MCF 10A (cell line): ENCODE measurements at places on chromosomes 1 and 21.
A peak's percentile ranks its signal among the peaks of the same experiment; 100 is the strongest.

DNA sequence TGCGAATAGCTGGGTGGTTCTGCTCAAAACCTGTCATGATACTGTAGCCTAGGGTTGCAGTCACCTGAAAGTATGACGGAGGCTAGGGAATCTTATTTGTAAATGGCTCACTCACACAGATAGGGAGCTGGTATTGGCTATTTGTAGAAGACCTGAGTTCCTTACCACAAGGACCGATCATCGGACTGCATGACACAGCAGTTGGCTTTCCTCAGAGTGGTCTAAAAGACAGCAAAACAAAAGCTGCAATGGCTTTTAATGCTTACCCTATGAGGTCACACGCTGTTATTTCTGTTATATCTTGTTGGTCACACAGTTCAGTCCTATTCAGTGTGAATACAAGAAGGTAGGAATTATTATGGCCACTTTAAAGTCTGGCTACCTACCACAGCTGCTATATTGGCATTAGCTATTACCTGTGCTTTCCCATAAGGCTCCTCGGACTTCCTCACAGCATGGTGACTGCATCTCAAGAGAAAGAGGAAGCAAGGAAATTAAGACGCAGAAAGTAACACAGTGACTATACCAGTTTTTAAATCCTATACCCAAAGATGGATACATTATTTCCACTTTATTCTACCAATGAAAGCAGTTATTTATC is 68.4 kb upstream of the LRRC7 start:
- no peak for DNase-seq

DNA sequence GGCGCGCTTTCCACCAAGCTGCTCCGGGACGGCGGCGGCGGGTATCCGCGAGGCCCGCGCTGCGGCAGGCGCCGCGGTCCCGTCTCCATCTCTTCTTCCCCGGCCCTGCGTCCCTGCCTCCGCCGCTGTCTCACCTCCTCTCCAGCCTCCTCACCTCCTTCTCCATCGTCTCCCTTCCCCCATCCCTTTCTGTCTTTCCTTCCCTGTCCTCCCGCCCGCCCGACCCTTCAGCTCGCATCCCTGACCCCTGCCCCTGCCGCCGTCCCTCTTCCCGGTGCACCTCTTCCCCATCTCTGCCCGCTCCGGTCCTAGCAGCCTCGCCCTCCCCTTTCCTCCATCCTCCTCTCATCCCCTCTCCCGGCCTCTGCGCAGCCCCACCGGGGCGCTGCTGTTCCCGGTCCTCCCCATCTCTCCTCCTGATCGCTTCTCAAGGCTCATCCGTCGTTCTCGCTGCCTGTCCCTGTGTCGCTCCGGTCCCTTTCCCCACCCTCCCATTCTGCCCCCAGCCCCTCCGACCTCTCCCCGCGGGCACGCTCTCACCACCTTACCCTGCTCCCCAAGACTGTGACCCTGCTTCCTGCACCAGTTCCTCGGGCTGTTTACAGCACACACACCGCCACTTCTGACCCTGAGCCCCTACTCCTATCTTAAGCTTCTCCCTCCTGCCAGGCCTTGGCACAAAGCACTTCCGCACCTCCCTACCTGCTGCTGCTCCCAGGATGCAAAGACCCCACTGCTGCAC is 760 bp upstream of the NPHP4 start:
- DNase-seq: no peak

DNA sequence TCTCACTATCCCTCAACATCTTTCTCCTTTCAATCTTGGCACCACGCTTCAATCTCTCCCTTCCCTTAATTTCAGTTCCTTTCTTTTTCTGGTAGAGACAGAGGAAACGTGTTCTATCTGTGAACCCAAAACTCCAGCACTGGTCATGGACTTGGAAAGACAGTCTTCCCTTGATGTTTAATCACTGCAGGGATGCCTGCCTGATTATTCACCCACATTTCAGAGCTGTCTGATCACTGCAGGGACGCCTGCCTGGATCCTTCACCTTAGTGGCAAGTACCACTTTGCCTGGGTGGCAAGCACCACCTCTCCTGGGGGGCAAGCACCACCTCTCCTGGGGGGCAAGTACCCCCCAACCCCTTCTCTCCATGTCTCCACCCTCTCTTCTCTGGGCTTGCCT is 27.8 kb downstream of the SELL start:
- DNase-seq: no peak

DNA sequence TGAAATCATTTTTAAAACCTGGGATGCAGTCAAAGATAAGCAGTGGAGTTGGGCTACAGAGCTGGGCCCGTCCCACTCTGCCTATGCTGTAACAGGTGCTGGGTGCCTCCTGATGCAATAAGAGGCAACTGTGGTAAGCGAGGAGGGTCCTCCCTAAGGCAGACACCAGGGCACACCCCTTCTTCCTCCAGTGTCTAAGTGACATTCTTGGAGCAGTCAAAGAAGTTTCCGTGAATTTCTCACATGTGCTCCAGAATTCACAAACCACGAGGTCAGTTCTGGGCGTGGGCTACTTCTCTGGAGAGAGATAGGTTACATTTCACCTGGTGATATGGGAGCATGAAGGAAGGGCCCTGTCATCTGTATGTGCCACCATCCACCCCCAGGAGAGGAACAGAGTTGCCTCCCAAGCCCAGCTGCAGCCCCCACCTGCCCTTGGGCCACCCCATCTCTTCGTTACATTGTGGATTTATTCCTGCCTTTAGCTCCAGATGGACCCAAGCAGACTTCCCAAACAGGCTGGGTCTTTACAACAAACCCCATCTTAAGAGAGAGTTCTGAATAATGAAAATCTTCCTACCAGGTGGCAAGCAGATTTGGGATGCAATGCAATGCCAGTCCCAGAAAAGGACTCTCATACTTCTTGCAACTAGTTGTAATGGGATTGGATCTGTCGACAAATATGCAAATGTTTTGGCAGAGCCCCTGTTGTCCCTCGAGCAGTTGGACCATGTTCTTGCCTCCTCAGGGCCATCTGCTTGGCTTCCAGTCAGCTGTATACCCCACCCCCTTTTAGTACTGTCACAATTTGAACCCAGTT is 82.5 kb upstream of the CNTN2 start:
- DNase-seq: no peak

DNA sequence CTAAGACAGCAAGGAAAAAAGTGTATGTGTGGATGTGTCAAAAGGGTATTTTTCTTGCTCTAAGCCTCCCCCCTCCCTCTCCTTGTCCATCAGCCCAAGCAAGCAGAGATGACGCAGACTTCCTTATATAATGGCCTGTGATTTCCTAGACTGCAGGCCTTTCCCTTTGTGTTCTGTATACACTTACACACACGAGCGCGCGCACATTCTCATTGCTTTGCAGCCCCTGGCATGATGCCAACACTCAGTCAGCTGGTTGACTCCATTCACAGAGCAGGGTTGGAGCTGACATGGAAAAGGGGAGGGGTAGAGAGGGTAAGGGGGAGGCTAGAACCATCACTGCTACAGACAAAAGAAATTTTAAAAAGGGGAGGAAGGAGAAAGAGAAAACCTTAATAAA is 41.8 kb downstream of the GATAD2B start:
- DNase-seq: peak; percentile 85

- DNase-seq: peak; percentile 75
Measured at GRCh38 chr1:180042988-180043622, 88.5 kb downstream of the CEP350 start.

DNA sequence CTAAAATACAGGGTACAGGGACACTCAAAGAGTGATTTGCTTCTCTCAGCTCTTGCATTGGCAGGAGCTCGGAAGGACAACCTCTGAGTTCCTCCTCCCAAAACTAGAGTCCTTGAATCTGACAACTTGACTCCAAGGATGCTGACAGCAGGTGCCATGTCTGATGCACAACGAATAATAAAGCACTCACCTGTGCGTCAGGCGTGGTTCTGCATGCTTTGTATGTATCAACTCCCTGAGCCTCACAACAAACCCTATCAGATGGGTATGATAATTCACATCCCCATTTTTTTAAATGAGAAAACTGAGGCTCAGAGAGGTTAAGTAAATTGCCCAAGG is 1.4 kb downstream of the LAPTM5 start:
- no peak for DNase-seq

GRCh38 chr1:27476237-27476636 is 13.7 kb downstream of the WASF2 start:
- DNase-seq: no peak

DNA sequence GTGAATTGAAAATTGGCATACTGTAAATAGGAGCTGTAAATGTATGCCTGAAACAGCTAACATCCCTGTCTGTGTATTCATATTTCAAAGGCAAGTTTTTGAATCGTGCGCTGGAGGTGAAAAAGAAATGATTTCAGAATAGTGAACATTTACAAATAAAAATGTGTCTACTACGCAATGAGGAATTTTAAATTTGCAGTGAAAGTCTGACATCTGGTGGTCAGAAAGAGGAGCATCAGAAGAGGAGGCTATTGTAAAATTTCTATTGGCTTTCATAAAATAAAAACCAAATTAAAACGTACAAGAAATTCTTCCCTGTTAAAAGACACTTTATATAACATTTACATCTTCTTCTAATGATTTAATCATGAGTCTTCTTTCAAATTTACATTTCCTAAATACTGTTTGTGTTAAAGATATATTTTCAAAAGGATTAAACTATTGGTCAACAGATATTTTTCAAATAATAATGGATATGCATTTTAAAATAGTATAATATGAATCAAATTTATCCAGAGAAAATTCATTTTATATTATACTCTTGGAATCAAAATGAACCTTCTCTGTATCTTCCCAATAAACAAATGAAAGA is 113.7 kb upstream of the RRP15 start:
- peak; percentile 68 for DNase-seq

GRCh38 chr1:240612811-240613210 is 856 bp upstream of the GREM2 start:
- DNase-seq: no peak

DNA sequence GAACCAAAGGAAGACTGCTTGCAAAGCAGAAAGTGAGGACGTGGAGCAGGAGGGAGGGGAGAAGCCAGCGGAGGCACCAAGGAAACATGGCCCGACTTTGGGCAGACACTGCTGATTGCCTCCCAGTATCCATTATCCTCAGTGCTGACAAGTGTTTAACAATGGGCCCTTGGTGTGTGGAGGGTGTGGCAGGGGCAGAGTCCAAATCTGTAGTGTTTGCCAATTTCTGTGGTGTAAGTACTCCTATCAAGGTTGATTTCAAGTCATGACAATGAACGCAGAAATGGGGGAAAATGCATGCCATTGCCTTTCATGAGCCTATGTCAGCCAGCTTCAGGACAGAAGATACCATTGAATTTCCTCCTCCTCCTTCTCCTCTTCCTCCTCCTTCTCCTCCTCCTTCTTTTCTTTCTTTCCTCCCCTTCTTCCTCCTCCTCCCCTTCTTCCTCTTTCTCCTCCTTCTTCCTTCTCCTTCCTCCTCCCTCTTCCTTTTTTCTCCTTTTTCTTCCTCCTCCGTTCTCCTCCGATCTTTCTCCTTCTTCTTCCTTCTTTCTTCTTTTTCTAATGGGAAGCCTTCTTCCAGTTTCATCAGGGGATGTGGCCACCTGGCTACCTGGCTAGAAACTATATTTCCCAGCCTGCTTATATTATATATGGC is 10.3 kb upstream of the PHC2 start:
- DNase-seq: no peak

GRCh38 chr1:193661385-193661784 is 475.0 kb upstream of the B3GALT2 start:
- DNase-seq: no peak

- DNase-seq: peak; percentile 27
Measured at GRCh38 chr1:27726173-27727044, 648 bp downstream of the FAM76A start.

DNA sequence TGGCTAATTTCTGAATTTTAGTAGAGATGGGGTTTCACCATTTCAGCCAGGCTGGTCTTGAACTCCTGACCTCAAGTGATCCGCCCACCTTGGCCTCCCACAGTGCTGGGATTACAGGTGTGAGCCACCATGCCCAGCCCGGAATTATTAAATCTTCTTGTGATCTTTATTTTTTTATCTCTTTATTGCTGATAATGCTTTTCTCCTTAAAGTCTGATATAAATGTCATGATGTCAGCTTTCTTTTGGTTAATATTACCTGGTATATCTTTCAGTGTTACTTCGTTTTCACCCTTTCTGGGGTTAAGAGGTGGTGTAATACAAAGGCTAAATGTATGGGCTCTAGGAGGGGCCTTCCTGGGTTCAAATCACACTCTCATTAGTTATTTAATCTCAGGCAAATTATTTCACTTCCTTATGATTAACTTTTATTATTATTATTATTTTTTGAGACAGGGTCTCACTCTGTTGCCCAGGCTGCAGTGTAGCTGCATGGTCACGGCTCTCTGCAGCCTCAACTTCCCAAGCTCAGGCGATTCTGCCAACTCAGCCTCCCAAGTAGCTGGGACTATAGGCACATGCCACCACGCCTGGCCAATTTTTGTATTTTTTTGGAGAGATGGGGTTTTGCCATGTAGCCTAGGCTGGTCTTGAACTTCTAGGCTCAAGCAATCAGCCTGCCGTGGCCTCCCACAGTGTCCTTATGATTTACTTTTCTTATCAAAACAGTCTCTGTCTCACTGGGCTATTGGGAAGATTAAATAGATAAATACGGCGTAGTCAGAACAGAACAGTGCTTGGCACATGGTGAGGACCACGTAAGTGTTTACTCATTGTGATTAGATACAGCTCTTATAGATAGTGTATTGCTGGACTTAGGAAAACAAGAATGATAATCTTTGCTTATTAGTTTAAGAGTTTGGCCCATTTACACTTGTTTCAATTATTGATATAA is 216.5 kb downstream of the URB2 start:
- DNase-seq: no peak

GRCh38 chr1:216576234-216576937 is 146.8 kb downstream of the ESRRG start:
- DNase-seq: no peak

- peak; percentile 92 for DNase-seq
Measured at GRCh38 chr1:165854101-165854845, 26.9 kb downstream of the UCK2 start.

- no peak for DNase-seq
Measured at GRCh38 chr1:34910425-34910824, 19.0 kb downstream of the DLGAP3 start.

GRCh38 chr1:111695801-111696200 is 43.4 kb downstream of the INKA2 start:
- DNase-seq: no peak

DNA sequence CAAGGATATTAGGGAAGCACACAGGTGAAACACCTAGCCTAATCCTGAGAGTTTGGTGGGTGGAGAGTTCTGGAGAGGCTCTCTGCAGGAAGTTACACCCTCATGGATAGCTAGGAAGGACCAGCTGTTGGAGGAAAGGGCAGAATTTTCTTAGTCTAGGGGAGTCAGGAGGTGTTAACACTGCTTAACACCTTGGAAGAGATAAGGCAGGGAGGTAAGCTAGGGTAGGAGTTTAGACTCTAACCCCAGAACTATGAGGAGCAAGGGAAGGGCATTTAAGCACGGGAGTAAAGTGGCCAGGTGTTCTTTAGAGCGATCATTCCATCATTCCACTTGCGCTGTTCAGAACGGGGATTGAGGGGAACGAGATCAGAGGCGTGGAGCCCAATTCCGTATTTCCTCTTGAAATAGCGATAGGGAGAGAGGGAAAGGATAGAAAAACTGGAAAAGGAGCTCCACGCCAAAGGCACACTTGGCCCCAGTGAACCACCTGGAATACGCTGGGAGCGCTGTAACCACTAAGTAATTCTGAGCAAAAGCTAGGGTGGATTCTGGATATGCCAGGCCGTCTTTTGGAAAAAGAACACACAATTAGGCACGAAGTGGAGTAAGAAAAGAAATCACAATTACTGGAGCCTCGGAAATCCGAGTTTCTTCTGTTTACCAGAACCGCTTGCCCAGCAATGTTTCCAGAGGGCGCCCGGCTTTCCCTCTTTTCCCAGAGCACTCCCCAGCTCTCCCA is 1.5 kb upstream of the GPR137B start:
- no peak for DNase-seq
